Upper lobe of left lung (tissue), 6 donors: ENCODE measurements at places on chromosomes 12 and 14. TPM values are rescaled to one million over a fixed set of nuclear protein-coding genes. Genes with fewer than 3 reads are reported as not detected.

The ABCC9 gene
- total RNA-seq = 15.2 TPM

The C12orf56 gene
- not detected for total RNA-seq

The TMEM121 gene
- total RNA-seq = 3.8 TPM

The CEBPE gene
- not detected for total RNA-seq

The SLCO1C1 gene
- total RNA-seq = not detected

The LHX5 gene
- total RNA-seq = not detected

The ZC3H14 gene
- 54.4 TPM for total RNA-seq

The INSM2 gene
- total RNA-seq = 0.39 TPM

The REM2 gene
- total RNA-seq = 1.1 TPM

The KRT72 gene
- total RNA-seq = not detected

The CLEC14A gene
- 27.9 TPM for total RNA-seq

The WNT1 gene
- total RNA-seq = not detected

The KRT77 gene
- total RNA-seq = not detected

The ZBTB42 gene
- 24.8 TPM for total RNA-seq

The KLRD1 gene
- total RNA-seq = 7.9 TPM

The GPRC5D gene
- not detected for total RNA-seq

The TMTC3 gene
- 5.2 TPM for total RNA-seq

The CD4 gene
- total RNA-seq = 33.0 TPM

The RNASE1 gene
- 1,209 TPM for total RNA-seq

The GPR84 gene
- 1.1 TPM for total RNA-seq

The ZDHHC22 gene
- total RNA-seq = not detected

The RERG gene
- total RNA-seq = 9.7 TPM

The MANSC1 gene
- 2.1 TPM for total RNA-seq

The WDHD1 gene
- 3.9 TPM for total RNA-seq

The AKAP6 gene
- 6.2 TPM for total RNA-seq

The HOXC12 gene
- not detected for total RNA-seq

The ART4 gene
- 5.8 TPM for total RNA-seq

The SPTB gene
- 3.0 TPM for total RNA-seq

The ASB8 gene
- total RNA-seq = 17.9 TPM

The ARHGEF40 gene
- 46.8 TPM for total RNA-seq
